ENCODE measurements at places on chromosomes 6 and 20.
A peak's percentile ranks its signal among the peaks of the same experiment; 100 is the strongest.

- no peak for DNase-seq
Observed at GRCh38 chr6:36445621-36446020, 2.8 kb downstream of the KCTD20 start.

DNA sequence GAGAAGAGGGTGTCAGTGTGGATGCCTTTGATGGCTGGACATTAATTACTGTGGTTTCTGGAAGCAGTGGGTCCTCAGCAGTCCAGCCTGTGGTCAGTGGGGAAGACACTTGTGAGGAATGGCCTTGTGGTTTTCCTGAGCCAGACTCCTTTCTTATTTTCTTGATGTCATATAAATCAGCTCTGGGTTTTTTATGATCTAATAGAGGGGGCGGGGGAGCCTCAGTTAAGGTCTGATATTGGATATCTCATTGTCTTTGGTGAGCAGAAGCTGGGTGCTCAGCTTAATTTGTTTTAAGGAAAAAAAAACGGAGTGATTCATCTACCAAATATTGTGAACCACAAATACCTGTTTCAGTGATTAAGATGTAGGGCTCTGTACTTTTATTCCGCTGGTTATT, 62.1 kb downstream of the OTOR start:
- no peak for DNase-seq

GRCh38 chr6:156420172-156420993, 356.8 kb upstream of the ARID1B start:
- no peak for DNase-seq

DNA sequence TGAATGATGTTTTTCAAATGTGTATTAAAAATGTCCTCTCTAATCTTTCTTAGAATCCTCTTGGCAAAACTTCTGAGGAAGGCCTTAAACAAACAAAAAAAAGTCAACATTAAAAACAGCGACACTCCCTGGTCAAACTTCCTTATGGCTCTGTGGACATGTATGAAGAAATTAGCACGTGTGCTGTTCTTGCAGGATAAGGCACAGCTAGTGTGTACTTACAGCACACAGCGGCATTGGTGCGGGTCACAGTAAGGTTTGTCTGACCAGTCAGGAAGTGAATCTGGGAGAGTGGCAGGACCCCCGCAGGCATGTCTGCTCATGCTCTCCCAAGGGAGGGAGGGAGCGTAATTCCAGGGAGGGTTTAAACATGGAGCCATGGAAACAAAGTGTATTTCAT, 38.8 kb downstream of the SLC22A1 start:
- no peak for DNase-seq

GRCh38 chr6:121694801-121695251, 259.4 kb downstream of the GJA1 start:
- no peak for DNase-seq

- no peak for DNase-seq
Observed at GRCh38 chr6:129994410-129994809, 24.0 kb upstream of the L3MBTL3 start.

GRCh38 chr6:162613310-162613709, 114.3 kb downstream of the PRKN start:
- DNase-seq: no peak

DNA sequence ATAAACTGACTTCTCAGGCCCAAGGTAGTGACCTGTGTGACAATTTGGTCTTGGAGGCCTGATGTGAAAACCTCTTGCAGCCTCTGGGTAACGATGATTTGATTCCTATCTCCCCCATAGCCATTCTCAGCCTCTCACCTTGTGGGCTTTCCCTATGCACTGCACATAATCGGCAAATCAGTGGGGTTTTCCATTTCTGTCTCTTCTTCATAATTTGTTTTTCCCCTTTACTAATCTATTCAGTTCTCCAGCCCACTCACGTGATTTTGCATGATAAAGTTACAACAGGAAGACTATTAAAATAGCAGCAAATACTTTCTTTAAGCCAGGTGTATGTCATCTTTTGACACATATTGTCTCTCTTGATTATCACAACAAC, 893.7 kb downstream of the TFAP2A start:
- no peak for DNase-seq

- DNase-seq: no peak
Observed at GRCh38 chr20:20237093-20237959, 130.6 kb upstream of the INSM1 start.

DNA sequence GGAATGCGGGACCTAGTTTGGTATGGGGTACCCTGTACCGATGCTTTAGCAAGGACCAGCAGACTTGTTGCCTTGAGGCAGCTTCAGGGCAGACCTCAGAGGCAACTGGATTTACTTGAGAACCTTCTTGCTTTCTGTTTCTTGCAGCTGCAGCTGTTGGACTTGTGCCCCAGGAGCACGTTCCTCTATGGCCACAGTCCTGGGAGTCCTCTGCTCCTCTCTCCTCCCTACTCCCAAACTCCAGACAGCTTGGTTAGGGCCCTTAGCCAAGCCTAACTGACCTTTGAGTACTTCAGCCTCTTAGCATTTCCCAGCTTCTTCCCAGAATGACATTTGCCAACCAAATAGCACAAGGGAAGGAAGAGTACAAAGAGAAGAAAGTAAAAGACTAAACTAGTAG, 34.7 kb downstream of the GHRH start:
- DNase-seq: no peak

GRCh38 chr20:842547-842940, 9.0 kb downstream of the FAM110A start:
- DNase-seq: no peak

DNA sequence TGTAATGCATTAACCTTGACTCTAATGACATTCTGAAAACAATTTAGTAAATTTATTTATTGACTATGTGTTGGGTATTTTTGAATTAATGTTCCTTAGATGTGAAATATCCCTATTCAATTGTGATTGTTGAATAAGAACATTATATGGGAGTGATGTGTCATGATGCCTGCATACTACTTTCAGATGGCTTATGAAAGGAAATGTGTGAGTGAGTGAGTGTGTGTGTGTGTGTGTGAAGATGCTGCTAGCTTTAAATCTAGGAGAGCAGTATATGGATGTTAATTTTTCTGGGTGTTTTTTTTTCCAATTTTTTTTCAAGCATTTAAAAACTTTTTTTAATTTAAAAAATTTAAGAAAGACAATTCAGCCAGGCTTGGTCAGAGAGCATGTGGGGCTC, 32.5 kb upstream of the NT5E start:
- no peak for DNase-seq

DNA sequence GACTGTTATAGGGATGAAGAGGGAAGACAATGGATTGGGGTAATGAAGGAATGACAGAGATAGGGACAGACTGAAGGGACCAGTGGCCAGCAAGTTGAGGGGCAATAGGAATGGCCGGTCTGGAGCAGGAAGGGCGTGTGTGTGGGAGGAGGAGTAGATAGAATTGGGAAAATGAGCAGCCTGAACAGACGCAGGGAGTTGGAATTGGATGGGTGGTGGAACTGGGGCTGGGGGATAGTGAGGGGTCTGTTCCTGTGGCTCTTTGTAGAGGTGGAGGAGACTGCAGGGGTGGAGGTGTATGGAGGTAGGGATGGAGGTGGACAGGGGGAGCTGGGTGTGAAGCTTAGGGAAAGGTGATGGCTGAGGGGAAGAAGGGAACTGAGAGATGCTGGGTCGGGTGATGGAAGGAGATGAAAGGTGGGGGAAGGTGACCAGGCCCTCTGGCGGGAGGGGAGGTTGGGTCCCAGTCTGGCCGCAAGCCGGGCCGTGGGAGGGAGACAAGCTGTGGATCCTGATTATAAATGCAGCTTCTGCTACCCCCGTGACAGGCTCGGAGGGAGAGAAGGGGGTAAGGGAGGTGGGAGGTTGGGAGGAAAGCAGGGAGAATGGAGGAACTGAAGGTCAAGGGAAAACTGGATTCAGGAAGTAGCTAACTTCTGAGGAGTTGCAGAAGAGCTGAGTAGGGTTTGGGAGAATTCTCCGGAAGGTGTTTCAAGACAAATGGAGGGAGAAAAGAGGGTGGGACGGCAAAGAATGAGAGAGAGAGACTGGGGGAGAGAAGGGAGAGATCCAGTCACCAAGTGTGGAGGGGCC, 5.2 kb downstream of the SYNGAP1 start:
- DNase-seq: no peak

DNA sequence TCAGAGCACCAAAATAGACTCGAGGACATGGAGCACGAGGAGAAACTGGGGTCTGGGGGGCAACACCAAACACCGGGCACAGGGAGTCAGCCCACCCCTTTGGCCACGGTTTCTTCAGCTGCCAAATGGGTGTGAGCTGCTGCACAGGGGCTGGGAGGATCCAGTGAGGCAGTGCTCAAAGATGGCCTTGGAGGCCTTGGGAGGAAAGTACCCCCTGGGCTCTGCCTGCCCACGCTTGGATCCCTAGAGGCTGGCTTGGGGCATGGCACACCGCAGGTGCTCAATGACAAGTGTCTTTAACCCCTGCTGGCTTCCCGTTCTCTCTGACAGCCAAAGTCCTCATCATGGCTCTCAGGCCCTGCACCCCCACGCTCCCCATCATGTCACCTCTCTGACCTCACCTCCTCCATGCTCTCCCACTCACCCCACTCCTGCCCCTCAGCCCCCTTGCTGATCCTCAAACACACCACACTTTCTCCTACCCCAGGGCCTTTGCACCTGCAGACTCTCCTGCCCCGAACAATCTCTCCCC, 190.3 kb downstream of the ANKRD60 start:
- DNase-seq: no peak

DNA sequence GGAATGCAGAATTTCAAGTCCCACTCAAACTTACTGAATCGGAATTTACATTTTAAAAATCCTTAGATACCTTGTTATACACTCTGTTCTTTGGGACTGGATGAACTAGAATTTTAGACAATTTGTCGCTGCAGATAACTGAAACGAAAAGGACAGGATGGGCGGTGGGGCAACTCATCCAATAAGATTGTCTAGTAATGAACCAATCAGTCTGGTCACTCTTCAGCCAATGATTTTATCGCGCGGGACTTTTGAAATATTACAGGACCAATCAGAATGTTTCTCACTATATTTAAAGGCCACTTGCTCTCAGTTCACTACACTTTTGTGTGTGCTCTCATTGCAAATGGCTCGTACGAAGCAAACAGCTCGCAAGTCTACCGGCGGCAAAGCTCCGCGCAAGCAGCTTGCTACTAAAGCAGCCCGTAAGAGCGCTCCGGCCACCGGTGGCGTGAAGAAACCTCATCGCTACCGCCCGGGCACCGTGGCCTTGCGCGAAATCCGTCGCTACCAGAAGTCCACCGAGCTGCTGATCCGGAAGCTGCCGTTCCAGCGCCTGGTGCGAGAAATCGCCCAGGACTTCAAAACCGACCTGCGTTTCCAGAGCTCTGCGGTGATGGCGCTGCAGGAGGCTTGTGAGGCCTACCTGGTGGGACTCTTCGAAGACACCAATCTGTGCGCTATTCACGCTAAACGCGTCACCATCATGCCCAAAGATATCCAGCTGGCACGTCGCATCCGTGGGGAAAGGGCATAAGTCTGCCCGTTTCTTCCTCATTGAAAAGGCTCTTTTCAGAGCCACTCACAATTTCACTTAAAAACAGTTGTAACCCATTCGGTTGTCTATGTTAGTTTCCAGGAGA, 41.9 kb upstream of the HFE start:
- DNase-seq: peak; percentile 84

GRCh38 chr20:7004801-7005200, 237.3 kb downstream of the BMP2 start:
- DNase-seq: no peak

- DNase-seq: no peak
Observed at GRCh38 chr6:124765280-124765679, 197.0 kb upstream of the RNF217 start.

DNA sequence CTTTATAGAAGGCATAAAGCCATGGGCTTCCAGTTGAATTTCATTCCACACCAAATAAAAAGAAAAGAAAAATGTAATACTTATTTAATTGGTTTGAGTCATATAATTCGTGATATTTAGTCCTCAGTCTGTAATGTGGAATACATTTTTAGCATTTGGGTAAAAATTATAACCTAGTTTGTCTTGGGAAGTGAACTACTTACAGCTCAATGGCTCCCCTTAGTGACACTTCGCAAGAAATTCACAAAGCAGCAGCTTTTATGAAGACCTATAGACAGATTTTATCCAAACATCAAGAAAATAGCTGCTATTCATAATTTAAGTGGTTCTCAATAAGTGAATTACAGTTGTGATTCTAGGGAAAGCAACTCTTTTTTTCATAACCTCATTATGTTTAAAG, 72.1 kb downstream of the RSPO3 start:
- DNase-seq: no peak

GRCh38 chr20:48212806-48213509, 427.7 kb upstream of the SULF2 start:
- DNase-seq: no peak

- no peak for DNase-seq
Observed at GRCh38 chr6:7050872-7051779, 56.6 kb upstream of the RREB1 start.

DNA sequence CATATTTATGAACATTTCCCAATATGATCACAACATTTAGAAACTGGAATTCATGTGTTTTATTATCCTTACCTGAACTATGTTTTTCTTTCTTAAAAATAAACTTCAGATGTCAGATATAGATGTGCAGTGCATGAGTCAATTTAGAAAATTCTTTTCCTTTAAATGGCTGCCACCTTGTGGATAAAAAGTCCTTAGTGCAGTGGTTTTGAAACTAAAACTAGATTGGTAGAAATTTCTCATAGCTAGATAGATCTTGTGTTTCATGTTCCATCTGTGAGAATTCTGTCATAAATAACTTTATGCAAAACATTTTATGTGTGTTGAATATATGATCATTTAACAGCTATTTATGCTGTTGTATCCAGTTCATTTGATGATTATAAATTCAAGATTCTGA, 134.9 kb downstream of the KLHL32 start:
- DNase-seq: no peak

DNA sequence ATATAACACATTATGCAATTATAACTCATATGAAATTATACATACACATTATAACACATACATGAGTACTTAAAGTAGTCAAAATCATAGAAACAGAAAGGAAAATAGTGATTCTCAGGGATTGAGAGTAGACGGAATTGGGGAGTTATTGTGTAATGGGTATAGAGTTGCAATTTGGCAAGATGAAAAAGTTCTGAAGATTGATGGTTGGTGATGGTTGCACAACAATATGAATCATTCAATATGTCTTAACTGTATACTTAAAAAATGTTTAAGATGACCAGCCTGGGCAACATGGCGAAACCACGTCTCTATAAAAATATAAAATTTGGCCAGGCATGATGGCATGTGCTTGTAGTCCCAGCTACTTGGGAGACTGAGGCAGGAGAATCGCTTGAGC, 372.7 kb downstream of the CDKAL1 start:
- no peak for DNase-seq

DNA sequence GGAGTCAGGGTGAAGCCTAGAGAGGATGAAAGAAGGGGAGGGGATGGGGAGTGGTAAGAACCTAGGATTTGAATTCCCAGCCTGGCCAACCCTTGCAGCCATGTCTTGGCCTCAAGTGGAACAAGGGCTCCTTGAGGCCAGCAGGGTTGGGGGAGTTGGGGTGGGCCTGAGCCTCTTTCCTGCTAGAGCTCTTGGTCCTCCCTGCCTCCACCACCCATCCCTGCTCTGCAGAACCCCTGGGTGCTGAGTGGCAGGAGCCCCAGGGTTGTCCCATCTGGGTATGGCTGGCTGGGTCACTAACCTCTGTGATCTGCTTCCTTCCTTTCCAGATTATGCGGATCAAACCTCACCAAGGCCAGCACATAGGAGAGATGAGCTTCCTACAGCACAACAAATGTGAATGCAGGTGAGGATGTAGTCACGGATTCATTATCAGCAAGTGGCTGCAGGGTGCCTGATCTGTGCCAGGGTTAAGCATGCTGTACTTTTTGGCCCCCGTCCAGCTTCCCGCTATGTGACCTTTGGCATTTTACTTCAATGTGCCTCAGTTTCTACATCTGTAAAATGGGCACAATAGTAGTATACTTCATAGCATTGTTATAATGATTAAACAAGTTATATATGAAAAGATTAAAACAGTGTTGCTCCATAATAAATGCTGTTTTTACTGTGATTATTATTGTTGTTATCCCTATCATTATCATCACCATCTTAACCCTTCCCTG, 8.3 kb downstream of the VEGFA start:
- no peak for DNase-seq

Data from NCI-H187 treated with DMSO at 0.1 percent for 48 hours (cell line).